RKO (cell line): ENCODE measurements at places on chromosomes 2 and 18.

DNA sequence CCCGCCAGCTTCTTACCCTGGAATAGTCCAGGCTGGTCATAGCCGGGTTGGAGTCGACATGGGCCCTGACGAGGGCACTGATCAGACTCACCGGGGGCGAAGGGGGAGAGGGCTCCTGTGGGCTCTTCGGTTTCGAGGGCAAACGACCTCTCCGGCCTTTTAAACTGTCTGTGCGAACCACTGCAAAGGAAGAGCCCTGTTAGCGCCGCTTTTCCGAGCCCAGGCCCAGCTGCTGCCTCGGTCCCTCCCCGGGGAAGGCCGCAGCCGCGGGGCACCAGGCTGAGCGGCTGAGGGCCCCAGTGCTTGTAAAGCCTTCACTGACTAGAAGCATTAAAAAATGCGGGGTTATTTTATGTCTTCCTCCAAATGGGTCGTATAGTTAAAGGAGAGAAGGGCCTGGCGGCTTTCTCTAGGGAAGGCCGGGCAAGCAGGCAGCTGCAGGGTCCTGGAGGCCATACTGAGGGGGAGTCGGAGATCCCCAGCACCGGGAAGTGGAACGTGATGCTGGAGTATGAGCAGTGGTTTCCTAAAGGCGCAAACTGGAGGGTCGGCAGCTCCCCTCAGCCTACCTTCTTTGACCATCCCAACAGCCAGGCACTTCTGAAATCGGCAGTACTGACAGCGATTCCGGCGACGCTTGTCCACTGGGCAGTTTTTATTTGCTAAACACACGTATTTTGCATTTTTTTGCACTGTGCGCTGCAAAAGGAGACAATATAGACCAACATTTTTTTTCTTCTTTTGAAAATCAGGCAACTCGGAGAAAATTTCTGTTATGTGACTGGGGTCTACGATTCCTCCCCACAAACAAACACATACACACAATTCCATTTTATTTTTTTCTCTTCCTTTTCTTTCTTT is 4.5 kb downstream of the NR4A2 start:
- DNase-seq: no peak

DNA sequence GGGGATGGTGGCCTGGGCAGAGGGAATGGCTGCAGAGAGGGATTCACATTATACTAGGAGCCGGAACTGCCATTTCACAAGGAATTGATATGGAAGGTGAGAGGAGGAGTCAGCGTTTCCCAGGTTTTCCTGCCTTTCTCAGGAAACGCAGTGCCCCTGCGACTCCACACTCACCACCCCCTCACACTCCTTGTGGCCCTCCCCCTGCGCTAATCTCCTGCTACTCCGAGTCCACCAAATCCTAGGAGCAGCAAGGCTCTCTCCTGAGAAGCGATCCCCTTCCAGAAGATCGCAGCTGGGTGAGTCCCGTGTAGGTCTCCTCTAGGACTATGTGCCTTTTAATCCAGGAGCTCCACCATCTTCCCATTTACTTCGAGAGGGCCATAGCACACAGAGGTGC is 140.6 kb downstream of the VAPA start:
- DNase-seq: no peak

- DNase-seq: no peak
These were observed 78.2 kb upstream of the GCFC2 start for GRCh38 chr2:75788902-75789301.

- DNase-seq: peak; percentile 25
These were observed 40.0 kb upstream of the STPG4 start for GRCh38 chr2:47195148-47195547.

- DNase-seq: no peak
These were observed 228.3 kb downstream of the TPGS2 start for GRCh38 chr18:36600548-36600947.
